NCI-H460 (cell line): ENCODE measurements at places on chromosomes 11 and 22. TPM values are rescaled to one million over a fixed set of nuclear protein-coding genes. Genes with fewer than 3 reads are reported as not detected.

GRCh38 chr11:86476109-86476861 lies 101.6 kb downstream of the CCDC81 start:
- no peak for DNase-seq

Gene MS4A15
- total RNA-seq: not detected in 2 replicates

DNA sequence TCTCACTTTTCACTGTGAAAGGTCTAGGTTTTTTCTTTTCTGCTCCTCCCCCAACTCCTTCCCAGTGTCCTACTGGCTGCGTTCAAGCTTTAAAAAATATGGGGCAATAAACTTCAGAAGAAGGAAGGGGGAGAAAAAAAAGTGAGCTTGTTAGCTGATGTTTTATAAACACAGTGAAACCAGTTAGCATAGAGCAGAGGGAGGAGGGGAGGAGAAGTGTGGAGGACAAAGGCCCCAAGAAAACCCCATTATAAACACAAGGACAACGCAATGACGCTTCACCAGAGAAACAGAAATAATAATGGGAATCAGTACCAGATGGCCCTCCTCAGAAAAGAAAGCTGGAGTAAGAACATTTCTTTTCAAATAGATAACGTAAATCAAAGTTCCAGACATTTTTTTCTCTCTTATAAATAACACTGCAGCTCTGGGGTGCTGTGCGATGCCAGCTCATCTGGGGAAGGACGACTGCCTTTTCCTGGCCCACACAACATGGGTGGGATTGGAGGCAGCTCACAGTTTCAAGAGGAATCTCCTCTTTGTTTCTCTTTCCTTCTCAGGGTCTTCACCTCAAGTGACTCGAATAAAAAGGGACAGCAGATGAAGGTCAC lies 235.4 kb upstream of the NARS2 start:
- no peak for DNase-seq

DNA sequence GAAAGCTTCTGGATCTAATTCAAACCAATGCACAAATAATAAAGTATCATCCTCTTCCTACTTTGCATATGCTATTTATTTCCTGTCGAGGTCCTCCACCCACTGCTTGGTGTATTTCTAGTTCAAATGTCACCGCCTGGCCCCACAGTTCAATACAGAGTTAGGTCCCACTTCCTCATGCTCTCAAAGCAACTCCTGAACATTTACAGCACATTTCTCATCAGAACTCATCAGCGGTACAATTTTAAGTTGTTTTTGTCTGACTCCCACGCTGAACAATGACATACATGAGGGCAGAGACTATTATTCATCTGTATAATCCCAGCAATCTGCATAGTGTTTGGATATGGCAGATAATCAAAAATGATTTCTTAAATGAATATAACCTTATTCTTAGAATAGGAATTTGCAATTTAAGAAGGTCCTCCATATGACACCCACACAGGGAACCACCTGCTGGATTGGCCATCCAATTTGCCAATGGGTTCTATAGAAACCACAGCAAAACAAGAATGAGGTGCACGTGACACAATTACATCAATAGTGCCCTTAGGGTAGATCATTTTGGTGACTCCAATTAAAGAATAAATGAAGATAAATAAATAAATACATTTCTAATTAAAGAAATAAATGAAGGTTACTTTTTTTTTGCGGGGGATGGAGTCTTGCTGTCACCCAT lies 54.2 kb downstream of the SLC25A17 start:
- DNase-seq: no peak

- DNase-seq: no peak
These were observed 108.8 kb downstream of the TENM4 start for GRCh38 chr11:79332017-79332416.

Gene FAM227A
- total RNA-seq: 0.89 and 1.2 TPM in 2 replicates

Gene ACR
- total RNA-seq: not detected in 2 replicates
